ENCODE measurements at places on chromosomes 4 and X.

DNA sequence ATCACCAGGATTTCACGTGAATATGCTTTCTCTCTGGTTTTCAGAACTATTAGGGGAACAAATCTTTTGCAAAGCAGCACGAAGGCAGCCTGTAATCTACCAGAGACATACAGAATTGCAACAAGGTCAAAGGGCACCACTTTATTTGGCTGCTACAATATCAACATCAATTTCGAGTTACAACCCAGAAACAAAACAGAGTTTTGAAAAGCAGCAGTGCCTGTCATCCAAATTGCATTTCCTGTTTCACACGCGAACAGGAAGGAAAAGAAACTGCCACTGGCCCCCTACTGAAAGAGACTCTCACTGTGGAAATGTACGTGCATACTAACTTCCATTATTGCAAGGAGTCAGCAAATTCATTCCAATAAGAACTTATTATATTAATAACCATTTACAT, 17.1 kb upstream of the C1QTNF7 start:
- no peak for DNase-seq

DNA sequence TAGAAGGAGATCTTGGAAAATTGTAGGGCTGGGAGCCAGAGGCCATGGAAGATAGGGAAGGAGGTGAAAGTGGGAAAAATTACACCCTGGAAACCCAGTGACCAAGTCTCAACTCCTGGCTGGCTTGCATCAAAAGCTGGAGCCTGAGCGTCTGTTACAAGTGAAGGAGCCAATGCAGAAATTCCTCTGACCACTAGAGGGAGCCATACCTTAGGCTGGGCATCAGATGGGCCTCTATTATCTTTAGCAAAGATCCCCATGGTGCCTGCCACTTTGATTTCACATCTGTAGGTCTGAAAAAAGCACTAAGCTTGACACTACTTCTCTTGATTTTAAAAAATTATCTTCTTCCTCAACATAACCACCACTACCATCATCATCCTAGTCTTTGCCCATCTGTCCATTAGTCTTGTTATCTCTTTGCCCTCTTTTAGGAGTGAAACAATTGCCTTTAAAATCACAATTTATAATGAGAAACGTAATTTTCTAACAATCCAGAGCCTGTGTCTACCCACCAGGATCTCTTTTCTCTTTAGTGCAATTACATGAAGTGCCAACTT, 62.9 kb downstream of the ANAPC4 start:
- DNase-seq: peak; percentile 70

DNA sequence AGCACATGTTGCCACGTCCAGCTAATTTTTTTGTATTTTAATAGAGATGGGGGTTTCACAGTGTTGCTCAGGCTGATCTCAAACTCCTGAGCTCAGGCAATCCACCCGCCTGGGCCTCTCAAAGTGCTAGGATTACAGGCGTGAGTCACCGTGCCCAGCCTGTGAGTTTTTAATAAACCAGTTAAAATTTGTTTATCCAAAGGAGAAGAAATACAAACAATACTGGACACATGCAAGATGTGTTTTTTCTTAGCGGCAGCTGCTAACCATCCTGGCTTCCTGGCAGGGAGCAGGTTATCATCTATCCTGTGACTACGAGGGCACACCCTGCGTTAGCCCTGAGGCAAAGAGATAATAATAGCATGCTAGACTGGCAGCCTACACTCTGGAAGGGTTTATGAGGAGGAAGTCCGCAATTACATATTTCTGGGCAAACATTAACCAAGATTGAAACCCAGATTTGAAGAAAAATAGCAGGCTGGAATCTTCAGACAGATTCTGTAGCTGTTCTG, 191.4 kb downstream of the SPRY1 start:
- DNase-seq: peak; percentile 98

DNA sequence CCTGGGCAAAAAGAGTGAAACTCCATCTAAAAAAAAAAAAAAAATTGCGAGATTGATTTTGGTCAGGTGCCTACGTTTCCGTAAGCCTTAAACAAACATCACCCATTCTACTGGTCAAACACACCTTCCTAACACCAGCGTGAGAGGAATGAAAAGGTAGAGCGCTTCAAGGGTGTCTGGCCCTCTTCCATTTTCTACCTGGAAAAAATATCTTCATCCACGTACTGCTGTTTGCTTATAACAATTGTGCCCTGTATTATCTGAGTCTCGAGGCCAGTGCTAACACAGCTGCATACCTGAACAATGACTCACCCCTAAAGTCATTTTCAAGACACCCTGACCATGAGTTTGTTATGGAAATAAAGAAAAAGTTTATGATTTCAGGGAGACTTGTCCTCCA, 13.9 kb downstream of the TMSB4X start:
- DNase-seq: peak; percentile 47

DNA sequence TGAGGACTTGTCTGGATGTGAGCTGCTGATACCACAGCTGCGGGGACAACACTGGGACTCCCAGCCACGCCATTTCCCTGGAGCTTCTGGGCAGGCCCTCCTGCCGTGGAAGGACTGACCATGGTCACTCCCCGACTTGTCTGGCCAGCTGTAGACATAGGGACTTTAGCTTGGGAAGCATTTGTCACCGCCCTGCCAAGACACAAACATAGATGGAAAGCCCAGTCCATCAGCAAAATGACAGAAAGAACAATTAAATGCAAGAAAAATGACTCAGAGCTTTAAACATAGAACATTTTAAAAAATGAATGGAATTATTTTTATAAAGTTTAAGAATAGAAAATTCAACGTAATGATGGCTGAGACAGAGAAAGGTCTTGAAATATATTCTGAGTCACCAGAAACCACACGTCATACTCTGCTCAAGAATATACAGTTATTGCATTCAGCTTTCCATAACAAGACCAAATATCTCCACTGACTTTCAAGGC, 107.6 kb upstream of the CBR4 start:
- DNase-seq: no peak

- no peak for DNase-seq
Measured at GRCh38 chrX:2933125-2933900, 4.2 kb upstream of the ARSD start.

- no peak for DNase-seq
Measured at GRCh38 chr4:85408301-85408700, 66.6 kb upstream of the ARHGAP24 start.

- DNase-seq: no peak
Measured at GRCh38 chrX:75968293-75968692, 183.2 kb upstream of the MAGEE2 start.

- no peak for DNase-seq
Measured at GRCh38 chr4:3324093-3324815, 31.4 kb downstream of the RGS12 start.

DNA sequence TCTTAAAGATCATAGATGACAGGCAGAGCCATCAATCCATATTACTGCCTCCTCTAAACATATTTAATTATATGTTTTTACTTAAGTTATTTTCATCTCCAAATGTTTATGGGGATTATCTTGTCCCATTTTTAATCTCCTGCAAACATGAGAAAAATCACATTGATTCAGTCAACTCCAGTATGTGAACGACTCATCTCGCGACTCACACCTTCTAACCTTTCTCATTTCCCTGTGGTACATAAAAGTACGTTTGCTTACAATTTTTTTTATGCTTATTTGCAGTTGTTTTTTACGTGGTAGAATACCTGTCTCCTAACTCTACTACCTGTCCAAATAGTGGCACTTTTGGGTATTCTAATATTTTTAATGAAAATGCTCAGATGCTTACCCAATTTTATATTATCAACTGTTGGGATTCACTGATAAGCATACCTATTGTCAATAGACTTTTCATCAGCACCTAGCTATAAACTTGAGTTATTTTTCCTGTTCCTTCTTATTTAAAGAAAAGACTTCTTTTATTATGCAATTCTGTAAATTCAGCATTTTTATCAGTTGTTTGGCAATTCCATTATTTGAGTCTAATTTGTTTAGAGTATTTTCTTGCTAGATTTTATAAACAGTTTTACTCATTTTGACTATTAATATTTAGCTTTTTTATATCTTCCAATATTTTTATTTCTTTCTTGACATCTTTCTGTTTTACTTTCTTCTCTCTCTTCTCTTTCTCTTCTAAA, 276.6 kb downstream of the ANK2 start:
- no peak for DNase-seq

All from H4 (cell line).